ENCODE measurements at places on chromosomes 4 and X.

- no peak for DNase-seq
These were observed 170.6 kb upstream of the S100G start for GRCh38 chrX:16479206-16479869.

DNA sequence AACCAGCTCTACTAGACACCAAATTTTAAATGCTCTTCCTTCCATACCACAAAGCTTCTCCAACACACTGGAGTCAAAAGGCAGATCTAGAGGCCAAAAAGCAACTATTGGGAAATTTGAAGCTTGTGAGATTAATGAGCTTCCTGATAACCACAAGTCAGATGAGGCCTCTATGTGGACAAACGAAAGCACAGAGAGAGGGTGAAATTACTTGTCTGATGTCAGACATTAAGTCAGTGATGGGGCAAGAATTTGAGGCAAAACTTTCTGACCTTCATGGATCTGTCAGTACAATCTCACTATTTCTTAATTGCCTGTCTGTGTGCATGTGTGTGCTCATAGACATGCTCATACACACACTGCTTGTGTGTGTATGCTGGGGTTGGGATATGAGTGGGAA lies 103.6 kb downstream of the GUCY2F start:
- DNase-seq: no peak

GRCh38 chr4:100872811-100873210 lies 355.0 kb upstream of the EMCN start:
- no peak for DNase-seq

DNA sequence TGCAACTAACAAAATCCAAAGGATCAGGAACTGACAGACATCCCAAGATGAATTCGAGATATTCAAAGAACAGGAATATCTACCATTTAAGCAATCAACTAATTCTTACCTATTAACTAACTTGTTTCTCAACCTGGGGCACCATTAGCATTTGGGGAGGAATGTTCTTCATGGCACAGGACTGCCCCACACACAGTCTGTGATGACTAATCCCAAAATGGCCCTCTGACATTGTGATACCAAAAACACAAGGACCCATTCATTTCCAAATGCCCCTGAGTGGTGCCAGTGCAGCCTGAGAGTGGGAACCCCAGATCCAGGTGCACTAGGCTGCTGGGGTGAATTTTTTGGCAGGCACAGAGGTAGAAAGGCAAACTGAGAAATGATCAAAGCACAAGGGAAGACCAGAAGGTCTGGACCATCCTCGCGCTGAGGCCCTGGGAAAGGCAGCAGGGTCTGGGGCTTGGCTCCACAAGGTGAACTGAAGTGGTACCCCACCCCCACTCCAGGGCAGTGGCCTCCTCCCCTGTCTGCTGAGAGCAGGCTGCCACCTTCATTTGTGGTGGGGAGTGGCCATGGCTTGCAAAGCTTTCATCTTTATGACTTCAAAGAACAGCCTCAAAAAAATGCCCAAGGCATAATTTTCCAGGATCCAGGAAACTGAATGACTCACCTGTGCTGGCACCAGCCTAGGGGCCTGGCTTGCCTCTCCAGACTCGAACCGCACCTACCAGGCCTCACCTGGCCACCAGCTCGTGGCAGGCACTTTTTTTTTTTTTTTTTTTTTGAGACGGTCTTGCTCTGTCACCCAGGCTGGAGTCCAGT lies 122.4 kb downstream of the BCOR start:
- no peak for DNase-seq

- no peak for DNase-seq
These were observed 85.6 kb upstream of the EFHC2 start for GRCh38 chrX:44428989-44429627.

GRCh38 chr4:56908206-56909085 lies 746 bp downstream of the REST start:
- peak; percentile 59 for DNase-seq

- DNase-seq: no peak
These were observed 21.0 kb downstream of the MSN start for GRCh38 chrX:65688403-65688871.

- DNase-seq: no peak
These were observed 61.0 kb downstream of the INTS6L start for GRCh38 chrX:135581496-135581895.

DNA sequence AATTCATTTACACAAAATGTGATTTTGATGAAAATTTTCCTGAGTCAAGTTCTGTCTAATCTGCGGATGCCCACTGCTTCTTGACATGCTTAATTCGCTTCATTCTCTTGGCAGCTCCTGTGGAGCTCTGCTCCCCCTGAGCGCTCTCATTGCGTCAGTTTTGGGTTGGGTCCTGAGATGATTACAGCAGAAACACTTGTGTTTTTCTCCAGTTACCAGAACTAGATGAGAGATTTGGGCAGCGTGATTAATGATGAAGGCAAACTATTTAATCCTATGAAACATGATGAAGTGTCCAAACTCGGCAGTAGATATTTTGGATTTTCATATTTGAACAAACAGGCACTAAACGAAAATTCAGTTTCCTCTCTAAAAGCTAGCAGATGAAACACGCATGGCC lies 4.2 kb upstream of the CXCL1 start:
- no peak for DNase-seq

GRCh38 chr4:77745792-77746191 lies 73.4 kb downstream of the CNOT6L start:
- no peak for DNase-seq

GRCh38 chrX:2188840-2189239 lies 311.9 kb downstream of the DHRSX start:
- no peak for DNase-seq
